ENCODE measurements at places on chromosomes 2 and 18.
A peak's percentile ranks its signal among the peaks of the same experiment; 100 is the strongest.

GRCh38 chr2:38298539-38298938 is 78.5 kb downstream of the ATL2 start:
- no peak for DNase-seq

DNA sequence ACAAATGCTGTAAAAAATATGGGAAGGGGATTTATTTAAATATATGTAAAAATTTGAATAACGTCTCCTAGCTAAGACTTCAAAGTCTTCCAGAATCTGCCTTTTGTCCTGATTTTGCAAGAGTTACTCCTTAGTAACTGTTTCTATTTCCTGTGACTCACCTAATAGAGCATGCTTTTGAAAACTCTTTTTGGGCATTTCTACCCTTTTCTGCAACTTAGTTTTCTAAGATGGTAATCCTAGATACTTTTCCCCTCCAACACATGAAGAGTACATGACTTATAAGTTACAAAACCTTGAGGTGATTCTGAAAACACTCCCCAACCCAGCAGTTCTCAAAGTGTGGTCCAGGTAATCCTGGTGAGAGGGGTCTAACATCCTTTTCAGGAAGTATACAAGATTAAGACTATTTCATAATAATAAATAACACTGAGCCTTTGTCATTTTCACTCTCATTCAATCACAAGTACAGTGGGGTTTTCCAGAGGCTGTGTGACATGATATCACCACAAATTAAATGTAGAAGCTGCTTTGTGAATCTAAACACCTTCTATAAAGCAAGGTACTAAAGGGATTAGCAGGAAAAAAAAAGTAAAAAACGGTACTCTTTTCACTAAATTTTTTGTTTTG is 31.9 kb downstream of the PPP4R3B start:
- DNase-seq, result no peak

- DNase-seq, result no peak
These were observed 163.8 kb downstream of the RBM43 start for GRCh38 chr2:151097895-151098294.

DNA sequence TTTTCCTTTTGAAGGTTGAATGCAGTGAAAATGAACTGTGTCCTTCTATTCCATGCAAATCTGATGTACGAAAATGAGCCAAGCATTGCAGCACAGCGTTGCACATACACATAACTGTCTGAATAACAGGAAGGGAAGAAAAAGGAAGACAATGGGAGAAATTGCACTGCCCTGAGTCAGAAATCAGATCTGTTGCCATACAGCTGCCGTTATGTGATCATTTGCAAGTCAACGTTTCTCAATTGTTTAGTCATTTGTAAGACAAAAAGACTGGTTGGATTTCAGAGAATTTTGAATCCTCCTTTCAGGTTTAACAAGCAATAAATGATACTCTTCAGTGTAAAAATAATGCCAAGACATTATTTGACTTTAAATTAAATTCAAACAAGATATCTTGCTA is 284.1 kb downstream of the DSEL start:
- DNase-seq, result no peak

- DNase-seq, result no peak
These were observed 293.3 kb upstream of the PARD3B start for GRCh38 chr2:204251998-204252376.

GRCh38 chr2:174730698-174731018 is 33.6 kb downstream of the CHRNA1 start:
- DNase-seq, result no peak

DNA sequence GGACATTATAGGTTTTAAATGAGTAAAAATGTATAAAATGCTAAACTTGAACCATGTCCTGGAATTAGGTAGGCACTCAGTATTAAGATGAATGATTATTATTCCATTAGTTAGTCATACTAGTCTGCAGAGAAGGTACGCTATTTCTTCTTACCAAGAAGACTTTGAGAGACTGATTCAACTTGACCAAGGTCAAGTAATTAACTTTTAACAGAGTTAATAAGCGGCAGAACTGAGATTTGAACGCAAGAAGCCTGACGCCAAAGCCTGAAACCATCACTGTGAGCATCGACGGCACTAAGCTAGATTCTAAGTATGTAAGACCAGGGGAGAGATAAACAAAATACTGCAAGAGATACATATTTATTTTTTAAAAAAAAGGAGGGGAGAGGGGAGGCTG is 2.6 kb downstream of the EVA1A start:
- no peak for DNase-seq

DNA sequence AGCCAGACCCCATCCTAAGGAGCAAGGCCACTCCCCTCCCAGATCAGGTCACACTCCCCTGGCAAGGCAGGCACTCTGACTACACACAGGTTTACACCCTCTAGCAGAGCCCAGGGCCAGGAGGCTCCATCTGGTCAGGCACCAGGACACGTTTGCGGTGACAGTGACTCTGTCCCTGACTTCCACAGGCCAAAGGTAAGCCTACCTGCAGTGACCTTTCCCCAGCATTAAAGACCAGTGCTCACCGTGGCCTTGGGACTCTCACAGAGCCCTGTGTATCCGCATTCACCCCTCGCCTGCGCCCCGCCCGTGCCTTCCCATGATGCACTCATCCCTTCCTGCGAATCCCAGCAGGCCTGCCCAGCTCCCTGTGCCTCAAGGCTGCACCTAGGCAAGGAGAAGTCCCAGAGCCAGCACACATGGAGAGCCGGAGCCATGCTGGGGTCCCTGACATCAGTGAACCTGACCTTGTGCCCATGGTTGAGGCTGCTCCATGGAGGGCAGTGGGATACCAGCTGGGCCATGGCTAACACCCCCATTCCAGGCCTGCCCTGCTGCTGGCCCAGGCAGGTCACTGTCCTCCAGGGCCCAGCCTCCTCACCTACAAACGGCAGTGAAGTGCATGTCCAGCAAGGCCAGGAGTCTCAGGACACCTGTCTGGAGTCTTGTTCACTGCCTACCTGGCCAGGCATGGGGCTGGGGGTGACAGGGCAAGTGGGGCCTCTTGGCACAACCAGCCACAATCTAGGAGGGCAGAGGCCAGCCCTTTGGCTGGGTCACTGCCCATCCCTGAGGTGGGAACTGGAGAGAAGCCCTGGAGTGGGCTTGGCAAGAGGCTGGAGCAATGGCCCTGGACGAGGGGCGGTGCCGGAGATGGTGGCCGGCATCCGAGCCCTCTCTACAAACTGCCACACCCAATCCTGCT is 3.0 kb downstream of the NEURL3 start:
- DNase-seq, result no peak

- DNase-seq, result no peak
These were observed 215.2 kb upstream of the SIX2 start for GRCh38 chr2:45224321-45224992.

DNA sequence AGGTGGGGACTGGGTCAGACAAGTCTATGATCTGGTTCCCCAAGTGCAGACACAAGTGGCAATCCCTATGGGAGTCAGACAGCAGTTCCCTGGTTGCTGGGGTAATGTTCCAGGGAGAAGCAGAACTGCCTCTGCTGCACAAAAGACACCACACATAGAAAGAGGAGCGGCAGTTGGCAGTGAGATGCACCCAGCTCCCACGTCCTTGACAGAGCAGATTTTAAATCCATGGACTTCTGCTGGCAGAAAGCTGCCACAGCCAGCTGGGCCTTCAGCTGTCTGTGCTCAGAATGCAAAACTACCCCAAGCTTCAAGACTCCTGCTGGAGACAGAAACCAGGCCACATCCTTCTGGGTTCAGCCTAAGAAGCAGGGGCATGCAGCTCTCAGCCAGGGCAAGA is 147.2 kb downstream of the ETAA1 start:
- no peak for DNase-seq

GRCh38 chr2:232633413-232634205 is at the start of gene EFHD1:
EFHD1 (plus strand) TSS chr2:232633604; CDS start chr2:232633705, 101 bp downstream.
- peak; percentile 87 for DNase-seq

- DNase-seq, result peak; percentile 30
These were observed 2.3 kb downstream of the HDAC4 start for GRCh38 chr2:239398521-239398921.

GRCh38 chr18:25976554-25976953 is 113.9 kb downstream of the SS18 start:
- DNase-seq, result no peak

DNA sequence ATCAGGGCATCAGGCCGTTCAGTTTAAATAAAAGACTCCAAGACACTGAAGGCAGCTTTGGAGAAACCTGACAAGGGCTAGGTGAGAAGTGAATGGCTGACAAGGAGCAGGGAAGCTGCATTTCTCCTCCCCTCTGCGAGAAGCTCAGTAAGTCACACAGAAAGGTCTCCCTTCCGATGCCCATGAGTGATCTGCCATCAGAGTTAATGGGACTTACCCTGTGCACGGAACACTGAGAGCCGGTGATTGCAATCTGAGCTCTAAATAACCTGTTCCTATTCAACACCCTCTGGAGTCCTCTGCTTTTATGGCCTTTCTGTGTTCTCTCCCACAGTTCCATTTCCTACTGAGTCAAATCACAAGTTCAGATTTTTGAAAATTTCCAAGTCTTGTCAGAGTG is 322.2 kb upstream of the MYT1L start:
- DNase-seq, result no peak

DNA sequence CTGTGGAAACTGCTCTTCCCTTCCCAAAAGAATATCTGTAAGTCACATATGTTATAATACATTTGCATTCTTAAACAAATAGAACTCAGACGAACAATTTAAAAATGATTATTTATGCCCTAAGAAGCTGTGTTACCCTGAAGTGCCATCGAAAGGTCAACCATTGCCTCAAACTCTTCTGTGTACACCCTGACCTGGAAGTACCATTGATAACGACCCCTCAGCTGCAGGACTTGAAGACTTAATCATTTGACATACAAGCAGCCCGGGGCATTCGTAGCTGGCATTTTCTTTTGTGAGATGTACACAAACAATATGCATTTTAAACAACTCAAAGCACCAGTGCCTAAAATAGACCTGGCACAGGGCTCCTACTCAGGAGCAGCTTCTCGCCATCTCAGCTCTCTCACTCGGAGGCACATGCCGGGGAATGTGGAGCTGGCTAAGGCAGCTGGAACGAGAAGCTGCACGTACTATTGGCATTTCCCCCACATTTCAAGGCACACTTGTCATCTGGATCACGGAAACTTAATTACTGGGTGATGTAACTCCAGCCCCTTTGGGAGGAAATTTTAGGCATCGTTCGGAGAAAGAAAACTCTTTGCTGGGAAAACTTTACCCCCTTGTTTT is 170.0 kb upstream of the GALNT5 start:
- DNase-seq, result no peak

DNA sequence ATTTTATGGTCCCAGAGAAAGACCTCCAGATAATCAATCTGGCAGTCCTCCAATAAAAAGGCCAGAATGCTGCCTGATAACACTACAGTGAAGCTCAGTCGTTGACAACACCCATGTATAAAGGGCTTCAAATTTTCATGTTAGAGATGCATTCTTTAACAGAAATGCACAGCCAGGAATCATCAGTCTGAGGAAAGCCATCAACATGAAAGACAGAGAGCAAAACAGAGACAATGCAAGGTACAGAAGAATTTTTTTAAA is 13.8 kb downstream of the BABAM2 start:
- DNase-seq, result no peak

GRCh38 chr18:61951396-61951795 is 58.6 kb upstream of the RNF152 start:
- DNase-seq, result no peak

DNA sequence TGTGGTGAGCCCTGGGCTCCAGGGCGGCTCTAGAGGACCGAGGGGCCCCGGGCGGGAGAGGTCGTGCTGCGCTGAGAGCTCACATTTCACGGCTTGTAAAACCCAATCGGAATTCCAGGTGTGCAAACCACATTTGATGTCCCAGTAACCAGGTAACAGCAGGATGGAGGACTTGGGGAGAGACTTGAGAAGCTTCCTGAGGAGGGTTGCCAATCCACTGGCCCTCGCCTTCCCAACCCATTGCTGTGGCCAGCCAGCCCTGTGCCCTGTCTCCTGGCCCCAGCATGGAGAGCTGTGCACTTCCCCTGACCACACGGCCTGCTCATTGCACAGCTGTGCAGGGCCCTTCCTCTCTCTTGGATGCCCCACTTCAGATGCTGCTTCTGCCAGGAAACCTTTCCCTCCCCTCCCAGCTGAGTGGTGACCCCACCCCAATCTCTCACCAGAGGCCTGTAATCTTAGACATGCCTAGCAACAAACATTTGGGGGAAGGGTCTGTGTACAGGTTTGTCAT is 39.6 kb downstream of the ASB1 start:
- no peak for DNase-seq

- DNase-seq, result no peak
These were observed 44.8 kb downstream of the INPP4A start for GRCh38 chr2:98489486-98489885.

- peak; percentile 33 for DNase-seq
These were observed 113.7 kb upstream of the SPRED2 start for GRCh38 chr2:65545837-65546805.

- peak; percentile 2 for DNase-seq
These were observed 189.2 kb upstream of the DSEL start for GRCh38 chr18:67705748-67706147.
